ENCODE measurements at places on chromosomes 1 and 21. TPM values are rescaled to one million over a fixed set of nuclear protein-coding genes. Genes with fewer than 3 reads are reported as not detected.

Gene GBP5
- total RNA-seq: 9.6 TPM

DNA sequence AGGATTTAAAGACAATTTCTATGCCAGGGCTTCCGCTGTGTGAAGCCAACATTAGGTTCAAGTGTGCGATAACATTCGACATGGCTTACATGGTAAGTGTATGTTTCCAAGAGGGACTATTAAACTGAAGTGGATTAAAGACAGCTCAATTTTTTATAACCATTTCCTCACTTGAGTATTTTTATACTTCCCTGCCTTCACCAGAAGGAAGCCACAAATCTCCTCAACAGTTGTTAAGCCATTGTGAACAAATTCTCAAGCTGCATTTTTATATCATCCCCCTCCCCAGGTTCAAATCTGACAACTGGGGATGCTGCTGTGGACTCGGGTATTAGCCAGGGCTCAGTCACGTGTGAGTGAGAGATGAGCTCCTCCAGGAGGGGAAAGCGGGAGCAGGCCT, 116.3 kb downstream of the RHOU start:
- no peak overlapping the region for H3K4me3 ChIP-seq
- H3K27me3 ChIP-seq: no peaks in the 10 kb centered on the region
- DNase-seq: no peak
- no peaks in the 10 kb centered on the region for H3K36me3 ChIP-seq
- no peak overlapping the region for H3K27ac ChIP-seq

- H3K4me3 ChIP-seq: peak overlapping the region; percentile 69
- H3K4me1 ChIP-seq: peaks cover 37% of the 10 kb centered on the region
- no peaks in the 10 kb centered on the region for H3K36me3 ChIP-seq
- H3K27ac ChIP-seq: peak overlapping the region; percentile 82
Observed at GRCh38 chr1:51729824-51730301, 113.0 kb downstream of the OSBPL9 start.

- no peaks in the 10 kb centered on the region for H3K4me1 ChIP-seq
- H3K27ac ChIP-seq: no peak overlapping the region
- H3K27me3 ChIP-seq: no peaks in the 10 kb centered on the region
- DNase-seq: no peak
- no peaks in the 10 kb centered on the region for H3K36me3 ChIP-seq
- H3K4me3 ChIP-seq: no peak overlapping the region
Observed at GRCh38 chr1:219837274-219837993, 90.9 kb downstream of the SLC30A10 start.

GRCh38 chr1:22319608-22320007, 132.0 kb upstream of the ZBTB40 start:
- H3K4me3 ChIP-seq: no peak overlapping the region
- no peak for DNase-seq
- H3K36me3 ChIP-seq: no peaks in the 10 kb centered on the region
- no peaks in the 10 kb centered on the region for H3K4me1 ChIP-seq
- H3K27ac ChIP-seq: no peak overlapping the region
- peaks cover 24% of the 10 kb centered on the region for H3K27me3 ChIP-seq

DNA sequence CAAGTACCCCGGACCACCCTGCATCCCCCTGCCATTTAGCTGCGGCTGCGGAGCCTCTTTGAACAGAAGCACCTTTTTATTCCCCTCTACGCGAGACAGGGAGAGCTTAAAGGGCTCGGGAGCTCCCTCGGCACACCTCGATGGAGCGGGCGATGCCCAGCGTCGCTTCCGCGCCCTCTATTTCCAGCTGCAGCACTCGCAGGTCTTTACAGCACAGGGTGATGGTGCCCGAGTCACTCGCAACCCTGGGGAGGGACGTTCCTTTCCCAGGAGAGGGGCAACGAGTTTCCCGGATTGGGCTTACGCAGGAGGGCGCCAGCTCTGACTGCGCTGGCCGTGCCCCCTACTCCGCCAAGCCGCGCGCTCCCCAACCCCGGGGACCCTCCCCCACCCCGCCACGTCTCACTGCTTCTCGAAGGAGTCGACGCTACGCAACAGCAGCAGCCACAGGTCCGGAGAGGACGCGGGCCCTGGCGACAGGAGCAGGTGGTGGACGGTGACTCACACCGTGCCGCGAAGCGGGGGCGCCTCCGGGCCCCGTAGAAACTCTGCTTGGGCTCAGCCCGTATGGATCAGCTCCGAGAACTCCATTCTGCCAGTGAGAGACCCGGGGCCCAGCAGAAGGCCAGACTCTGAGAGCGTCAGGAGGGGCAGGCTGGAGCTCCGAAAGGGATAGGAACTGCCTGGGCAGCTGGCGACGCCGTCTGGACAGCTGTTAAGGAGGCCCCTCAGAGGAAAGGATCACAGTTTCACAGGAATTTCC, 5.8 kb upstream of the FAM167B start:
- H3K27me3 ChIP-seq: no peaks in the 10 kb centered on the region
- DNase-seq: peak; percentile 64
- H3K36me3 ChIP-seq: no peaks in the 10 kb centered on the region
- peak overlapping the region; percentile 63 for H3K4me3 ChIP-seq
- peaks cover 39% of the 10 kb centered on the region for H3K4me1 ChIP-seq

DNA sequence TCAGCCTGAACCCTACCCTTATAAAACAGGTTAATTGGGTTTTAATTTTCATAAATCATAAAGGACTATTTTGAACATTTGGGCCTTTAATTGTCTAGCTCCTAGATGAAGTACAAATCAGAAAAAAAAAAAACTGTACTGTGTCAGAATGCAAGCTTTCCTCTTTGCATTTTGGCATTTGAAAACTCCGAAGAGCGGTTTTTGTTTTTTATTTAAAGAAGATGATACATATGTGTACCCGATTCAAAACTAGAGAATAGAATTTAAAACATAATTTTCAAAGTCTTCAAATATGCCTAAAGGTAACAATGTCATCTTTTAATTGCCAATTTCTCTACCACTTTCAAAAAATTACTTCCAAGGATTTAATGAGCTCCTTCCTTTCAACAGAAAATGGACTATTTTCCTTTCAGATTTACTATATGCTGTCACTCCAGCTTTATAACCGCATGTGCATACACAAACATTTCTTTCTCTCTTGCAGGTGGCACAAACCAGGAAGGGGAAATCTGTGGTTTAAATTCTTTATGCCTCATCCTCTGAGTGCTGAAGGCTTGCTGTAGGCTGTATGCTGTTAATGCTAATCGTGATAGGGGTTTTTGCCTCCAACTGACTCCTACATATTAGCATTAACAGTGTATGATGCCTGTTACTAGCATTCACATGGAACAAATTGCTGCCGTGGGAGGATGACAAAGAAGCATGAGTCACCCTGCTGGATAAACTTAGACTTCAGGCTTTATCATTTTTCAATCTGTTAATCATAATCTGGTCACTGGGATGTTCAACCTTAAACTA, 33.7 kb downstream of the MRPL39 start:
- DNase-seq: no peak
- H3K4me1 ChIP-seq: peaks cover 15% of the 10 kb centered on the region
- peaks cover 12% of the 10 kb centered on the region for H3K36me3 ChIP-seq
- H3K4me3 ChIP-seq: no peak overlapping the region
- H3K27me3 ChIP-seq: no peaks in the 10 kb centered on the region
- no peak overlapping the region for H3K27ac ChIP-seq

Gene AIM2
- total RNA-seq: 2.4 TPM

- no peak overlapping the region for H3K27ac ChIP-seq
- no peaks in the 10 kb centered on the region for H3K36me3 ChIP-seq
- H3K27me3 ChIP-seq: no peaks in the 10 kb centered on the region
- H3K4me1 ChIP-seq: no peaks in the 10 kb centered on the region
Observed at GRCh38 chr1:224067621-224068457, 46.1 kb upstream of the FBXO28 start.

Gene C1orf141
- 2.2 TPM for total RNA-seq

GRCh38 chr1:45443580-45444446, 47.1 kb downstream of the TESK2 start:
- DNase-seq: no peak
- H3K4me3 ChIP-seq: no peak overlapping the region
- no peaks in the 10 kb centered on the region for H3K36me3 ChIP-seq
- no peak overlapping the region for H3K27ac ChIP-seq
- no peaks in the 10 kb centered on the region for H3K27me3 ChIP-seq

- H3K27me3 ChIP-seq: no peaks in the 10 kb centered on the region
- H3K27ac ChIP-seq: peak overlapping the region; percentile 67
Observed at GRCh38 chr1:34844252-34844634, 15.3 kb downstream of the SMIM12 start.

- H3K4me1 ChIP-seq: peaks cover 27% of the 10 kb centered on the region
- peak overlapping the region; percentile 48 for H3K4me3 ChIP-seq
- H3K27me3 ChIP-seq: peaks cover 11% of the 10 kb centered on the region
- H3K27ac ChIP-seq: no peak overlapping the region
- H3K36me3 ChIP-seq: peaks cover 23% of the 10 kb centered on the region
Observed at GRCh38 chr1:156246241-156246780, 1.5 kb downstream of the PAQR6 start.

Gene LCA5L
- total RNA-seq: 3.0 TPM

Gene SERPINC1
- 0.30 TPM for total RNA-seq
